ENCODE measurements at places on chromosomes 4 and X. TPM values are rescaled to one million over a fixed set of nuclear protein-coding genes. Genes with fewer than 3 reads are reported as not detected.

CT45A1 gene
- total RNA-seq: not detected

ZFYVE28 gene
- total RNA-seq: 8.8 TPM

FRG2 gene
- total RNA-seq: not detected

SCRG1 gene
- total RNA-seq: 0.56 TPM

SCFD2 gene
- 35.8 TPM for total RNA-seq

IGSF1 gene
- not detected for total RNA-seq

IL1RAPL2 gene
- total RNA-seq: not detected

FAM184B gene
- total RNA-seq: under 0.01 TPM

GNRHR gene
- total RNA-seq: not detected

SEPSECS gene
- total RNA-seq: 8.5 TPM

ASMT gene
- not detected for total RNA-seq

TBC1D9 gene
- 48.2 TPM for total RNA-seq

PAGE1 gene
- not detected for total RNA-seq

IL13RA2 gene
- 0.38 TPM for total RNA-seq

NEUROG2 gene
- total RNA-seq: not detected

VCX3A gene
- not detected for total RNA-seq

MAGEA8 gene
- not detected for total RNA-seq

AREG gene
- total RNA-seq: 5.9 TPM

KLHL15 gene
- 8.5 TPM for total RNA-seq

FGF16 gene
- total RNA-seq: 1.3 TPM

MSX1 gene
- 0.56 TPM for total RNA-seq

NDP gene
- 2.3 TPM for total RNA-seq

ERAS gene
- total RNA-seq: not detected

VSIG4 gene
- not detected for total RNA-seq

SH2D1A gene
- not detected for total RNA-seq

ASB11 gene
- not detected for total RNA-seq

RBM46 gene
- total RNA-seq: not detected

MAGEC3 gene
- total RNA-seq: not detected

IBSP gene
- total RNA-seq: 0.19 TPM

PCDH18 gene
- total RNA-seq: 47.0 TPM

HSFX1 gene
- total RNA-seq: 0.85 TPM

TLR6 gene
- total RNA-seq: 2.3 TPM

SPON2 gene
- total RNA-seq: 18.9 TPM

PAGE2B gene
- not detected for total RNA-seq

NAP1L3 gene
- 7.9 TPM for total RNA-seq

TLL1 gene
- total RNA-seq: 0.85 TPM

RP2 gene
- total RNA-seq: 15.5 TPM

BEND2 gene
- total RNA-seq: not detected

GUCY2F gene
- under 0.01 TPM for total RNA-seq

UGT2B10 gene
- total RNA-seq: not detected

STATH gene
- not detected for total RNA-seq

Data from regular cardiac myocyte (primary cell).